Chondrocyte (in vitro differentiated cells): ENCODE measurements at places on chromosomes 5 and 9.

DNA sequence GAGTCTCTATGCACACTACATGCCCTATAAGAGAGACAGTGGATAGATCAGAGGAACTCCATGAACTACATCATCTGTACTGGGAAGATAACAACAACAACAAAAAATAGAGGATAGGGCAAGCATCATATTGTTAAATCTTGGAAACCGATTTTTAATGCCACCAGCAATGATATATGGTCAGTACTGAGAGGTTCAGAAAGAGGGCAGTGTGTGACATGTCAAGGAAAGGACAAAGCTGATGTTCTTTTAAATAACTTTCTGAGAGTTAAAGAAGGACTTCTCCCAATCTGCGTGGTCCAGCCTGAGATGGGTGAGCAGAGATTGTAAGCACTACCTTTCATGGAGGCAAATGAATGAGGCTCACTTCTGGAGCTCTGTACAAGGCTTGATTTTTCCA, 62.0 kb upstream of the PHF24 start:
- DNase-seq = no peak

GRCh38 chr9:124442826-124443225, 7.4 kb upstream of the ADGRD2 start:
- DNase-seq = no peak

DNA sequence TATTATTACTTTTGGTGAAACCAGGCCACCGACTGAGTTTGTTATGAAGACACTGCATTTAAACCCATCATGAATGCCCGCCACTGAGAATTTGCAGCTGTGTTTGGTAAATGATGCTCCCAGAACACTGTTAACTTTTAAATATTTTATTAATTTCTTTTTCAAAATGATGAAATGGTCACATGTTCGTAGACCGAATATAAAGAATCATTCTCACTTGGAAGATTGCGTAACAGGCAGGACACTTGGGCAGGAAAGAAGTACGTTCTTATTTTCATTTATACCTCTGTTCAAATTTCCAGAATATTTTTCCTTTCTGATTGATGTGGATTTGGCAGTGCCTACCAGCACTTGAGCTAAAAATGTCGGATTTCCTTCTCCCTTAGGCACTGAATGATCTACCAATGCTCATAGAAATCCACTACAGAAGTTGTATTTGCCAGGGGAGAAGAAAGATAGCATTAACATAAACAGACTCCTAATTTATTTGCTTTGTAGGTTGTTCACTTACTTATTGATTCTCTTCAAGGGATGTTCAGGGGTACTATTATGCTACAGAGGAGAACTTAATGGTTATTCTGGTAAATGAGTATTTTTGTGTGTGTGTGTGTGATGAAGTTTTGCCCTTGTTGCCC, 13.8 kb downstream of the CYFIP2 start:
- no peak for DNase-seq

DNA sequence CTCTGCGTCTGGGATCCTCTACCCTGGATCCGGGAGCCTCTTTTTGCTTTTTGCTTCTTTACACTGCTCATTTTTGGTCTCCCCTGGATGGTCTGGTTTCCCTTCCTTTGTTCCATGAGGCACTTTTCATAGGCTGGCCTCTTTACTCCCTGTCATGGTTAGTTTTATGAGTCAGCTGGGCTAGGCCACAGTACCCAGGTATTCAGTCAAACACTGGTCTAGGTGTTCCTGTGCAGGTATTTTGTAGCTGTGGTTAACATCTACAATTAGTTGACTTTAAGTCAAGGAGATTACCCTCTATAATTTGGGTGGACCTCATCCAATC, 17.5 kb downstream of the ANKRD33B start:
- DNase-seq = no peak

DNA sequence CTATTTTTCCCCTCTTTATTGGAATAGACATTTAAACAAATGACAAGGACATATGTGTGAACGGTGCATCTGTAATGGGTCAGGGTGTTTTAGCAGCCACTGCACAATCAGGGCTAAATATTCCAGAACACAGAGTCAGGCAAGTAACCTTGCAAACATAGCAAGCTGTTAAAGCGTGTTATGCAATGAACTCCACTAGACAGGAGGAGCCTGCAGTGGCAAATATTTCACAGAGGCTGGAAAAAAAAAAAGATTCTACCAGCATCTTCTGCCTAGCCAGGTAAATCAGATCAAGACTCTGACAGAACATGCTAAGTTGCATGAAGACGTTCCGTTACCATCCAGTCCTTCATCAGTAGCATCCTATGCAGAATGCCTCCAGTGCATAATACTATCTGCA, 171.8 kb downstream of the SEMA5A start:
- no peak for DNase-seq

- no peak for DNase-seq
Observed at GRCh38 chr9:133390713-133391112, 14.5 kb downstream of the STKLD1 start.

- DNase-seq = no peak
Observed at GRCh38 chr9:88435336-88435735, 47.1 kb downstream of the SPIN1 start.

- no peak for DNase-seq
Observed at GRCh38 chr5:116517488-116517887, 57.1 kb downstream of the SEMA6A start.

DNA sequence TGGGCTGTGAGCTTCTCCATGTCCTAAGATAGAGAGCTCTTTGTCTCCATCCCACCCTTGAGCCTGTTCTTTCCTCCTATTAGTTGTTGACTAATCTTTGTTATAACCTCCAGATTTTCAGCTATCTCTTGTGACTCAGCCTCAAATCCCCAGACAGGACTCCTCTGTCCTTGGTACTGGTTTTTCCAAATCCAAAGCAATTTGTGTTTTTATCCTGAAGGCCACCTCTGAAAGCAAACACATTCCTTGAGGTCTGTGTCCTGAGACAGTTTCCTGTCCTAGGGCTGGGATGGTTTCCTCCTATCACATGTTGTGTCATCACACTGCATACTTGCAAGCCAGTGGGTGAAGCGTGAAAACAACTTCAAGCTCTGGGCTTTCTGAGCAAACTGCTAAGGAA, 8.5 kb downstream of the TNC start:
- no peak for DNase-seq

- DNase-seq = no peak
Observed at GRCh38 chr5:54579591-54580295, 62.2 kb downstream of the SNX18 start.

GRCh38 chr5:94197970-94198369, 420.4 kb downstream of the KIAA0825 start:
- no peak for DNase-seq

GRCh38 chr5:390623-391491, 52.1 kb upstream of the EXOC3 start:
- peak; percentile 47 for DNase-seq

DNA sequence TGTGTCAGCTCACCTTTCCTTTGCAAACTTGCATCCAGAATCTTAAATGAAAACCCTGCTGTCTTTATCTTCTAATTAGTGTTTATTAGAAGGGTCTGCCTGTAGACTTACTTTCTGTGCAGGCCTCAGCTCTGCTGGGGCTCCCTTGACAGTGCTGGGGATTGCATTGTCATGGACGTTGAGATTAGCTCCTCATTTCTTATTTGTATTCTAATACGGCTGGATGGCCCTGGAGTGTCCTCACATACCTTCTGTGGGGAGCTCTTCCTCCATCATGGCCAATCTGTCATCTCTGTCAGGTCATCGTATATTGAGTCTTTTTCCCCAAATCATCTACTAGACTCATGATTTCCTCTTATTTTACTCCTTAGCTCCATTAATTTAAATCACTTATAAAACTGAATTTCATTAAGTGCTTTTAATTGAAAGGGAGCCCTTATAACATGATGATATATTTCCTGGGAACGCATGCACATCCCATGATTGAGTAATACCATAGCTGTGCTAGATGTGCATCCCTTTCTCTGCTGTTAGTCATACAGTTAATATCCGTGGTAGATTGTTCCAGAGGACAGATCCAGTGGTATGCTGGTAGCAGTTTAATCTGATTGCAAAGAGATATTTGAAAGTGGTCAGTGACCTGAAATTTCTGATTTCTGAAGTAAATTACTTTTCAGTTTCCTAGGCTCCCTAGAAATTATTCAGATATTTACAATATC, 61.6 kb downstream of the ICE1 start:
- DNase-seq = no peak

- DNase-seq = no peak
Observed at GRCh38 chr5:15703901-15704300, 203.9 kb downstream of the FBXL7 start.

GRCh38 chr5:4028384-4028783, 432.8 kb downstream of the IRX1 start:
- no peak for DNase-seq

- no peak for DNase-seq
Observed at GRCh38 chr5:116524051-116524904, 50.3 kb downstream of the SEMA6A start.

DNA sequence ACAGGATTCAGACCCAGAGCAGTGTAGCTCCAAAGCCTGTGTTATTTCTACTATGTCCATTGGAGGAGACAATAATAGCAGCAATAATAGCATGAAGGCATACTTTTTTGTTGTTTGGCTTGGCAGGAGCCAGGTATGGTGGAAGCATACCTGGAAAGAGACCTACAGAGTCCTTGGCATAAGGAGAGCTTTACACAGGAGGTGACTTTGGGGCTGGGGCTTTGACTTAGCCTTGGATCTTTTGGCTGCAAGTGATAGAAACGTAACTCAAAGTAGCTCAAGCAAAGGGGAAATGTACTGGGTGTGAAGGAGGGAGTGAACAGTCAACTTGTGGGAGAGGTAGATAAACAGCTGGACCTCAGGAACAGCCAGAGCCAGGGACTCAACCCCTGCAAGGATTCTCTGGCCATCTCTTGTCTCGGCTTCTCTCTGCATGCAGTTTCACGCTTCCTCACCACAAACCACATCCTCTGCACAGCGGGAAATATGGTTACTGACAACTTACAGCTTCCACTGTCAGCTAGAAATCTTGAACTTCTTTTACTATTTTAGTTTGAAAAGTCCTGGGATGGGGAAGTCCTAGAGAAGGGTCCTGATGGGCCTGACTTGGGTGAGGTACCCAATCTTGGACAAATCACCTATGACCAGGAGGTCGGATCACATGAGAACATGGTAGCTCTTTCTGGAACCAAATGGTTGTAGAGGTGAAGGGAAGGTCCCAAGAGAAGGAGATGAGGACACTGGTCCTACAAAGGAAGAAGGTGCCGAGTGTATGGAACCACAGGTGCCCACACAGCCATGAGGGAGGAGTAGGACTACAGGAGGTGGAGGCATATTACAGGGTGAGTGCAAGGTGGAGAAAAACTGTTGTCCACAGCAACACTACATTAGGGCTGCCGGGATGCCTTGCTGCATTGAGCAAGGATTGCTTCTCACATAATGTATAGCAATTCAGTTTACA, 47.0 kb upstream of the TGFBR1 start:
- no peak for DNase-seq

DNA sequence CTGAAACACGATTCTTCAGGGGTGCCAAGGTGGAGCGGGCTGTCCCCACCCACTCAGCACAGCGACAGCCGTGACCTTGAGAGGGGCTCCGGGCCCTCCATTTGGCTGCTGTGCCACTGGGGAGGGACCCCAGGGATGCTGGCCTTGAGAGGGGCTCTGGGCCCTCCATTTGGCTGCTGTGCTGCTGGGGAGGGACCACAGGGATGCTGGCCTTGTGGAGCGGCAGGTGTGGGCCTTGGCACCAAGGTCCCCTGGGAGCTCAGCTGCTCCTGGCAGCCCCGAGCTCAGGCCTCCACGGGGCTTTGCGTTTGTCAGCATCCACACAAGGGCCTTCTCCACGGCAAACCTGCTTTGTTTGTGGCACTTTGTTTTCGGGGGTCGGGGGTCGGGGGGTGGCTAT, 137.6 kb upstream of the LPCAT1 start:
- DNase-seq = no peak

DNA sequence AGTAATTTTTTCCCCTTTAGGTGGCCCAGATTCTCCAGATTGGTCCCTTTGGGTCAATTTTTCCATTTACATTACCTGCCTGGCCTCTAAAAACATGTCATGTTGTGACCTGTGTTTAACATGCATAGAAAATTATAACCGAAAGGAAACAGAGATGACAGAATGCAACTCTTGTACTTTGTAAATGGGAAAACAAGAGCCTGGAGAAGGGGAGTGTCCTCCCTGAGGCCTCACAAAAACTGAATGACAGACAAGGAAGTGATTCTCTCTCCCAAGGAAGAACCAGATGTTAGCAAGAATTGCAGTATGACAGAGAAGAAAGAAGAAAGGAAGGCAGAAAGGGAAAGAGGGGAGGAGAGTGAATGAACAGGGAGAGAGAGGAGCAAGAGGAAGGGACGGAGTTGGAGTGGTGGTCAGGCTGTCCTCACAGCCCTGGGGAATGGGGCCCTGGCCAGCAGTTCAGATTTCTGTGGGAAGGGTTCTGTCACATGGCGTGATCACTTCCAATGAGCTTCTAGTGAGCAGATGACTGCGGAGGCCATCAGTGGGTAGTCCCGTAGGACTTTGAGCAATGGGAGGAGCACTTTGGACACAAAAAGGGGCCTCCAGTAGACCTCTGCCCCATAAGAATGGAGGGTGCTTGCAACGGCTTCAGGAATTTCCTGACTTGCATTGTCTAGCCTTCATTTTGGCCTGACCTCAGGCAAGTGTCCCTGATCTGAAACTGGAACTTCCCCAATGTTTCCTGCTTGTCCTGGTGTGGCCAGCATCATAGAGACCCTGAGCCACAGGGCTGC, 31.6 kb downstream of the ABLIM3 start:
- DNase-seq = no peak

DNA sequence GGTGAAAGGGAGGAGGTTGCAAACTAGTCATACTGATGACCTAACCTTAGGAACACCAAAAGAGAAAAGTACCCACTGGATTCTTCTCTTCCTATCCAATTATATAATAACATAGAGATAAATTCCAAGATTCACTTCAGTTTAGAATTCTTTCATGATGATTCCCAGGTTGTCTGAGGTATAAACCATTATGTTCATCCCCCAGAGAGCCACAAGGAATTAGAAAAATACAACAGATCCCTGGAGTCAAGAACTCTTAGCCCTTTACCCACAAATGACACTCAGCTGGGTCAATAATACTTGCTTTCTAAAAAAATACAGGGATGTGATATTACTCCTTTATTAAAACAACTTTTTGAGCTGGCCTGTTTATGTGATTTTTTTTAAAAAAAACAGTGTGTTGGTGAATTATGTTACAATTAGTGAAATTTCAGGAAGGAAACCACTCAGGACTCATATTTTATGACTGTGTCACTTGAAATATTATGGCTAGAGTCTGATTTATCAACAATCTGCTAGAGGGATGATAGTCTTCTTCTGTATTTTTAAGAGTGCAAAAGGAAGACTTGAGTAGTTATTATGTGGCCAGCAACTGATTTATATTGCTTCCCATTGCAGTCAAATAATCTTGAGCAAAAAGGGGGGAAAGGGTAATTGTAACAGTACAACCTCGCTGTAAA, 338.2 kb downstream of the NFIB start:
- DNase-seq = no peak

GRCh38 chr5:112862085-112862484, 998 bp downstream of the SRP19 start:
- no peak for DNase-seq

GRCh38 chr5:98927242-98927988, 1.4 kb downstream of the CHD1 start:
- no peak for DNase-seq
